Skeletal muscle cell (primary cell): ENCODE measurements at places on chromosomes 6 and 20.

DNA sequence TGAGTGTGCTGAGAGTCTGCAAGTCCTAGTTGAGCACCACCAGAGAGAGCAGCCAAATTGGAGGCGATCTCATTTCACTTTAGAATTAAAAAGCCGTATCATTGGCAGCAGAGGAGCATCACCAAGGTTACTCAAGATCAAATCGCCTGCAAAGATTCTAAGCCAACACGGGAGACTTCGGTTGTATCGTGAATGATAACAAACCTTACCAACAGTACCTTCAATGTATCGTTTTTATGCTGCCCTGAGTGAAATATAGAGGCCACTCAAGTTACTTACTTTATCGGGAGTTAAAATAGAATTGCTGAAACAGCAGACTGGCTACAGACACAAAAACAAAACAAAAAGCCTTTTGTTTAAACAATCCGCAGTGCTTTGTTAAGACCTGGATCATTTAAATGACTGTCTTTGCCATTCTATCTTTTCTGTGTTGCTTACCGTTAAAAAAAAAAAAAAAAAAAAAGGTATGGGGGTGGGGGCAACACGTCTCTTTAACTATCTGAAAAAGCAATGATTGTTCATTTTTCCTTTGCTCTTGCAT, 14.2 kb downstream of the NHSL1 start:
- no peak for DNase-seq

GRCh38 chr6:6407071-6407741, 86.7 kb upstream of the F13A1 start:
- no peak for DNase-seq

- DNase-seq, result no peak
These were observed 42.7 kb upstream of the BLCAP start for GRCh38 chr20:37570419-37570818.

DNA sequence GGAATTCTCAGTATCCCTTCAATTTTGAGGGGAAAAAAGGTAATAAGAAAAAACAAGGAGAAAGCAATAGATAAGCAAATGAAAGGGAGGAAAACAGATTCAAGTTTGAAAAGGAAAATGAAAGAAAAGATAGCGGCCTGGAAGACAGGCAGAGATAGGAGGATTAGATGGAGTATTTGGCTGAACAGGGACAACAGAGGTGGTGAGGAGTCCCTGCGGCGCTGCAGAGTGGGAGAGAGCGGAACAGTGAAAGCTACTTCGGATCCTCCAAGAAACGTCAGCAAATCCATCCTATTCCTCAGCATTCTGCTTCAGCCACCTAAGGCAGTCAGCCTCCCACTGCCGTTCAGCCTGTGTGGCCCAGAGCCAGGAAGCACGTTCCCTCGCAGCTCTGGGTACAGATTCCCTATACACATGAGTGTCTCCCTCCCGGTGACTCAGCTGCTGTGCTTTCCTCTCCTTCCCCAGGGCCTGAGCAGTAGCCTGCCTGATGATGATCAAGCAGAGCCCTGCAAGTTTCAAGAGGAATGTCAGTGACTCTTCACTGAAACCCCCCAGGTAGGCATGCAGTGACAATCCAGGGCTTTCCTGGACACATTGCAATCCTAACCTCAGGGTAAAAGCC, 43.4 kb upstream of the CDYL start:
- peak; percentile 84 for DNase-seq

- no peak for DNase-seq
These were observed 385.5 kb downstream of the TENT5A start for GRCh38 chr6:81366972-81367371.

DNA sequence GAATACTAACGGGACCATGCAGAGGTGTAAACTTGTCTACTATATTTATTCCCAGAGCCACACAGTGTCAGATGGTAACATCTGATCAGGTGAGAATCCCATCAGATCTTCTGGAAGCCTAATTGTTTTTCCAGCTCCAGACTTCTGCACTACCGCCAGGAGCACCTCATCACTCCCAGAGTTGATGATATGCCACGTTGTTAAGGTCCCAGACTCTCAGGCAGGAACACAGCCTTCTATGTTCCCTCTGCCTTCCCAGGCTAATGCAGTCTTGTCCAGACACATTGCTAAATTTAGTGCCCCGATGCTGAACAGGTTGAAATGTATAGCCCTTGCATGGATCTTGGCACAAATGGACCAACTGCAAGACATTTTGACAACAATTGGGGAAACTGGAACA, 86.2 kb downstream of the PROKR2 start:
- no peak for DNase-seq

- no peak for DNase-seq
These were observed 13.7 kb downstream of the DDO start for GRCh38 chr6:110401585-110402176.

- peak; percentile 43 for DNase-seq
These were observed 122.8 kb upstream of the B3GAT2 start for GRCh38 chr6:71079677-71080076.

DNA sequence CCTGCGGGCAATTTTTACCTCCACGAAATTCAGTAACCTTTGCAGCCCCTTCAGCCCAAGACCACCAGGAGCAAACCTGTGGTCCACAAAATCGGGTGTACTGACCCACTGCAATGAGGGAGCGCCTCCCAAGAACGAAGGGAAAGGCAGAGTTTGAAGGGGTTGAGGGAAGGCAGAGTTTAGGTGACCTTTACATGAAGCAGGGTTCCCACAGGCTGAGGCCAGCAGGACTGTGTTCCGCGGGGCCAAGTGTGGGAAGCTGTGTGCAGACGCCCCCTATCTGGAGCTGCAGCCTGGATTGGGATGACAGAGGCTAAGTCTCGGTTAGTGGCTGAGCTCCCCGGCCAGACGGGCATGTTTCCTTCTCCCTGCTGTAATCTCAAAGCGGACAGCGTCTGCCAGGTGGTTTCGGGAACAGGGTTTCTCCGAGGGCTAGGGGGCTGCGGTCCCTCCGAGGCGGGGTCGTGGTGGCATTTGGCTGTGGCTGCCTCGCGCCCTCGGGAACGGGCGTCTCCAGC, 826 bp upstream of the PYGB start:
- DNase-seq, result no peak
